ENCODE measurements at places on chromosomes 4 and X.

GRCh38 chrX:54411732-54412131 lies 28.5 kb upstream of the TSR2 start:
- DNase-seq: no peak

DNA sequence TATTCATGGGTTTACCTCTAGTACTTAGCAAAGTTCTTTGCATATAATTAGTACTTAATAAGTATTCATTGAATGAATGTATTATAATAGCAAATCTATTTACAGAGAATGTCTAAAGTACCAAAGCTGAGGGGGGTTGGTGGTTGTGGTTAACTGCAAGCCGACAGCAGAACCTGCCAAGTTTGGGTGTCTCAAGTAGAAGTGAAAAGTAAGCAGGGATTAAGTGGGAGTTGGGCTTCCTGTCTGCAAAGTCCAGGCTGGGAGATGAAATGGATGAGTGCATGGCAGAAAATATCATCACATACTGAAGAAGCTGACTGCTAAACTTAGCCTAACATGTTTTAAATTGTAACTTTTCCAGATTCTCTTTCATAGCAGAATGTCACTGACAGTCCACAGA lies 169.6 kb downstream of the CAMK2D start:
- no peak for DNase-seq

DNA sequence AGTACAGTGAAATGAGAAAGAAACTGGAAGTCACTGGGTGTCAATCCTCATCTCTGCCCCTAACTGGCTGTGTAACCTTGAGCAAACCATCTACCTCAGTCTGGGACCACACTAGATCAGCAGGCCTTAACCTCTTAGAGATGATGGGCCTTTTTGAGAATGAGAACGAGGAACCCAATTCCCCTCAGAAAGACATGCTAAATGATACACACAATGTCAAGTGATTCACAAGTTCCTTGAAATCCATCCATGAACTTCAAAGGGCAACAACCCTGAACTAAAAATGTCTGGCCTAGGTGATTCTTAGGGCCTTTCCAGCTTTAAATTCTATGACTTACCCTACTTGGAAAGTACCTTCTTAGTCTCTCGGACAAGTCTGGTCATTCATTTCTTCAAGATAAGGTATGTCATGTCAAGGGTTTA lies 47.4 kb downstream of the ACSL4 start:
- no peak for DNase-seq

DNA sequence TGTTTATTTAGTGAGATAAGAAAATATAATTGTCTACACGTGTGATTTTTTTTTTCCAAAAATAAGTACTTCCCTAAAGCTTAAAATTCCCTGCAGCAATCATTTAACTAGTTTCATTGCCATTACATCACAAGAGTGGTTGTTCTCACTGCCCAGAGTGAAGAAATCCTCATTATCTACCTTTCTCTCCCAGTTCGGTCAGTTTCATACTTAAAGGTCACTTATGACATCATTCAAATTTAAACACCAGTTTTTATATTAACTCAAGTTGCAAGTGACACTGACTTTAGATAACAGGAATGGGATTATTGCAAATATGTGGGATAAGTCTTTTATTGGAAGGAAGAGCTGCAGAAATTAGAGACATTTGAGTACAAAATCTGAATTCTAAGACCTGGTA lies 1699.8 kb upstream of the IGFBP7 start:
- DNase-seq: no peak

DNA sequence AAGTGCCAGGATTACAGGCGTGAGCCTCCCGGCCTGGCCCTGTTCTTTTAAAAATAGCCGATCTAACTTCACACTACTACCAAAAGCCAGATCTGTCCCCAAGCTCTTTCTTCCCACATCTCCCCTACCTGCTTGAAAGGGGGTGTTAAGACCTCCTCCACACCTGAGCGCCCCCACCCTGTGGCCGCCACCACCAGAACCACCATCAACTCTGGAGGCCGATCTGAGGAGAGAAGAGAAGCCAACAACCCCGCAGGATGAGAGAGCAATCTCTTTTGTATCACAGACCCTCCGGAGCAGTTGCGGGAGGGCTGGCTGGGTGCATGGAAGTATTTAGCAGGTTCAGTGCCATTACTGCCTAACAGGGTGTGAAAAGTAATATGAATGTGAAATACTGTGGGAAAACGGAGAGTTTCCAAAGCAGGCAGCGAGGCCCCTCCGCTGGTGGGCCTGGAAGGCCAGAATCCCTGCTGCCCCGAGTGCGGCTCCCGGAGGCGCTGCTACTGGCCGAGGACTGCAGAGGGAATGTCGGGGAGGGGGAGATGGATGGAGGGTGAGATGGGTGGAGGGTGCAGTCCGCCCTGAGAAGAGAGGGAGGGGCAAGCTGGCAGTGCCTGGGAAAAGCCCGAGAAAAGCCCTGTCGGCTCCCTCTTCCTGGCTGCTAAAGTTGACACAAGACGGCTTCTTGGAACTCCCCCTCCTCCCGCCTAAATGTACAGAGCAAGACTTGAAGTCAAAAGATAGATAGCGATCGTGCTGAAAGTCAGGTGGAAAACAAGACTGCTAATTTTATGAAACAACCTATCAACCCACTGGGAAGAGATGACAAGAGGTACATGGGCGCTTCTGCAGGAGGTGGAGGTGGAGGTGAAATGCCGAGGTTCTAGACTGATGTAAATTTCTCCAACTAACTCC lies 22.3 kb downstream of the HAND2 start:
- no peak for DNase-seq

DNA sequence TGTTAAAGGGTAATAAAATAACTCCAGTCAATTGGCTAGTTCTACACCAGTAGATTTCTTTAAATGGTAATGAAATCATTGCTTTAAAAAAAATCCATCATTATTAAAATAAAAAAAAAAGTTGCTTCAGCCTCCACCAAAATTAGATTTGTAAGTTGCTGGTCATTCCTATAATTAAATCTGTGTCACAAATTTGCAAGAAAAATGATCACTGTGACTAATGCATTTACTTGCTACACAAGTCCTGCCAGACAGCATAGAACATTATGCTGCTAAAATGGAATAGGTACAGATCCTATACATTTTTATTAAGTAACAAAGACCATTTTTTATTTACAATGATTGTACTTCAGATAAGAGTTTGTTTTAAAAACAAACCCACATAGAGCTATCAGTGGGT lies 85.8 kb downstream of the SLC10A7 start:
- DNase-seq: no peak

GRCh38 chr4:138858419-138858818 lies 157.2 kb upstream of the NOCT start:
- DNase-seq: no peak

GRCh38 chr4:141127884-141128283 lies 5.4 kb downstream of the RNF150 start:
- no peak for DNase-seq

DNA sequence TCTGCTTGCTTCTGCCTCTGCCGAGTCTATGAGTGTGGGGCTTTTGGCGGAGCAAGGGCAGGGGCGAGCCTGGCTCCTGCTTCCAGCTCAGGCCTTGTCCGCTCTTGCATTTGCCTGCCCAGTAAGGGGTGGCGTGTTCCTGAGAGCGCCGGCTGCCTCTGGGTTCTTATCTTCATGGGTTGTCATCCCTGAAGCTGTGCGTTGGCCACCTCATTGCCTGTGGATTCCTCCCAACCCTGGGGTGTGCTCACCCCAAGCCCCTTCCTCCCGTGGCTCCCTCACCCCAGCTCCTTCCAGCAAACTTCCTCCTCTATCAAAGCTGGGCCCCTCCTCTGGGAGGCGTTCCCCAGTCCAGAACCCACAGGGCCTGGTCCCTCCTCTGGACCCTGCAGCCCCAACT lies 17.5 kb downstream of the SH3BP2 start:
- no peak for DNase-seq

GRCh38 chr4:8410641-8411271 lies 29.8 kb downstream of the ACOX3 start:
- no peak for DNase-seq

DNA sequence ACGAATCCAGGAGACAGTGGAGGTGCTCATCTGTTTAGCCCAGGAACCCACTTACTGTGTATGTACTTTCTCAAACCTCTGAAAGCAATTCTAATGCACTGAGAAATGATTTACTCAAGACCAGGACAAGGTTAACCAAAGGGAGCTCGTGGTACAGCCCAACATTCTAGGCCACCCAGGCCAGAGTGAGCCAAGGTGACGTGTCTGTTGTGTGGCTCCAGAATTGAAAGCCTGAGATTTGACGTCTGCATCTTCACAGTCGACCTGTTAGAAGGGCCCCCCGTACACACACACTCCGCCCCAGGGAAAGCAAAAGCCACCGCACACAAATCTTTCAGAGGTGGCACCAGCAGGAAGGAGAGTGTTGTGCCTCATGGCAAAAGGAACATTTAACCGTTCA lies 2.3 kb downstream of the MAP3K15 start:
- no peak for DNase-seq

DNA sequence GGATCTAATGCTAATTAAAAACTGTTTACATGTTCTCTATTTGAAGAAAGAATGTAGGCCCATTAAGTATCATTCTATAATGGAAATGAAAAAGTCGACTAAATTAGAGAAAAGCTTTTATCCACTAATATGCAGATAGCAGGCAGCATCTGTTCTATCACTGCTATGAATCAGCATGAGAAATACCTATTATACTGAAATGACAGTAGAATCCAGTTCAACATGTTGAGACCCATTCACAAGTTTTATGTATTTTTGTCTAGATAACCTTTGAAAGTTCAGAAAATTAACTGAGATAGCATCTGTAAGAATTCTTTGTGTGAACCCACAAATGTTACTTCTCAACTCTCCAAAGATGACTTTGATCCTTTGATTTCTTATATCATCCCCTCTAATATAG lies 1254.4 kb upstream of the ADGRL3 start:
- DNase-seq: no peak

GRCh38 chr4:151226004-151226932 lies 50.7 kb upstream of the PRSS48 start:
- DNase-seq: no peak

DNA sequence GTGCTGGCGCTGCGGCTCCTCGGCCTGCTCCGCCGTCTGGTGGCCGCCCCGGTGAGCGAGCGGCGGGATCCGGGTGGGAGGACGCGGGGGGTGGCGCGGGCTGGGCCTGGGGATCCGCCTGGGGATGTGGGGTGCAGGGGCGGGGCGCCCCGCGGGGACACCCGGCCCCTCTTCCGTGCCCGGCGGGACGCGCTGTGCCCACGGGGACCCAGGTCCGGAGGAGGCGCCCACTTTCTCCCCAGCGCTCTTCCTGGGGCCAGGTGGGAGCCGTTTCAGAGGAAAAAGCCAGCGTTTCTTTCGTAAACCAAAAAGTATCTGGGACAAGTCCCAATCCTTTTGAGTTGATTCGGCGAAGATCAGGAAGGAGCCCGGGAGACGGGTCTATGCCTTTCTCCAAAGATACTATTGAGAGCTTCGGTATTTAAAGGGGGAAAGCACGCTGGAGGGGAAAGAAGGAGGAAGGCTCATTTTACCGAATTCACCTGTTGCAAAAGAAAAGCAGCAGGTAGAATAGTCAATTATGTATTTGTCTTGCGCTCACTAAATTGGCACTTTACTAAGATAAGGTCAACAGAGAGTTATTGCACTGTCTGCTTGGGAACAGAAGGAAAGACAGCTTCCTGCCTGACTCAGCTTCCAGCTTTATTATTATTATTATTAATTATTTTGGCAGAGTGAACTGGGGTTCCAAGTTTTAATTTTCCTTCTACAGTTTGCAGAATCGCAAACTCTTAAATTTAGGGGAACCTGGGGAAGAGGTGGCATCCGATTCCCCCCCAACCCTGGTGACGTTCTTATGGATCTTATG lies 81.5 kb upstream of the CD99 start:
- DNase-seq: no peak

DNA sequence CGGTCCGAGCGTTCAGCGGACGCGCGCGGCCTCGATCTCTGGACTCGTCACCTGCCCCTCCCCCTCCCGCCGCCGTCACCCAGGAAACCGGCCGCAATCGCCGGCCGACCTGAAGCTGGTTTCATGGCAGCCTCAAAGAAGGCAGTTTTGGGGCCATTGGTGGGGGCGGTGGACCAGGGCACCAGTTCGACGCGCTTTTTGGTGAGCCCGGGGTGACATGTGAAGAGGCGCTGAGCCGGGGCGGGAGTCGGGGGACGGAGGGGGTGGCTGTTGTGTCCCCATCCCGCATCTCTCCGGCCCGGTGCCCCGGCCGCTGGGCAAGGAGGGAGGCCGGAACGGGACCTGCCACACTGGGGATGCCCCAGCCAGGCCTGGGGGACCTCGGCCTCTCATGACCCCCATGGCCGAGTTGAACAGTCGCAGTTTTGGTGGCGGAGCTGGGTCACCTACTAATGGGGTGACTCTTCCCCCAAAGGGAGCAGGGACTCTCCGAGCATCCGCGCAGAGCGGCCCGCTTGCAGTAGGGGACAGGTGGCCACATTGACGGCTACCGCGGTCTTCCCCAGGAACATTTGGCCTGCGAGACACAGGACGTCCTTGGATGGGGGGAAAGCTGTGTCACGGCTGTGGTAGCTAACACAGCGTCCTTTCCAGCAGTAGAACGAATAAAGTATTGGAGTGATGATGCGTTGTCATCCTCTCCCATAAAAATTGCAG lies at the start of gene GK:
Gene GK (plus strand): TSS at position 9 of the 717 bp plus-strand sequence. CDS start 115 bp downstream, at position 124.
- DNase-seq: peak; percentile 8

All from T-helper 17 cell (primary cell).